ENCODE measurements at places on chromosomes 11 and 22. TPM values are rescaled to one million over a fixed set of nuclear protein-coding genes. Genes with fewer than 3 reads are reported as not detected.

DNA sequence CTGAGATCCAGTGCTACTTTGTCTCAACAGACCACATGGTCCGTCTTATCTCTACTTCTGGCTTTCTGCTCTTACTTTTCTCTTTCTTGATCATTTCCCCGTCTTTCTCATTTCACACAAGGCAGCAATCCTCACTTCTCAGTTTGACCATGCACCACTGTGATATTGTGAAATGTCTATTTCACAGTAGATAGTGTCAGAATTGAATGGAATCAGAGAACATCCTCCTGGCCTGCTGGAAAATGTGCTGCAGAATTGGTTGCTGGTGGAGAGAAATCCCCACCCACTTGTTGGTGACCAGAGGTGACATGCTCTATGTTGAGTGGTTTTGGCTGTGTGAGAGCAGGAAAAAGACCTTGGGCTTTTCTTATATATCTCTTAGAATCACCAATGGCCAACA, 57.8 kb upstream of the RCN1 start:
- DNase-seq, result no peak

GRCh38 chr11:109349276-109350080, 72.5 kb upstream of the C11orf87 start:
- no peak for DNase-seq

- DNase-seq, result no peak
These were observed 115.7 kb upstream of the NNMT start for GRCh38 chr11:114180301-114181055.

Gene CLCF1
- total RNA-seq, result 4.8 TPM

DNA sequence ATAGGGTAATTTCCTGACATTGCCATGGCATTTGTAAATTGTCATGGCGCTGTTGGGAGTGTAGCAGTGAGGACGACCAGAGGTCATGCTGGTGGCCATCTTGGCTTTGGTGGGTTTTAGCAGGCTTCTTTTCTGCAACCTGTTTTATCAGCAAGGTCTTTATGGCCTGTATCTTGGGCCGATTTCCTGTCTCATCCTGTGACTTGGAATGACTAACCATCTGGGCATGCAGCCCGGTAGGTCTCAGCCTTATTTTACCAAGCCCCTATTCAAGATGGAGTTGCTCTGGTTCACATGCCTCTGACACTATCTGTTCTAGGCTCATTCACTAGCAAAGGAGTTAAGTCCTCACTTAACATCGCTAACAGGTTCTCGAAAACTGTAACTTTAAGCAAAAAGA, 1374.2 kb downstream of the FAM181B start:
- no peak for DNase-seq

Gene TMA7B
- total RNA-seq, result 0.20 TPM

DNA sequence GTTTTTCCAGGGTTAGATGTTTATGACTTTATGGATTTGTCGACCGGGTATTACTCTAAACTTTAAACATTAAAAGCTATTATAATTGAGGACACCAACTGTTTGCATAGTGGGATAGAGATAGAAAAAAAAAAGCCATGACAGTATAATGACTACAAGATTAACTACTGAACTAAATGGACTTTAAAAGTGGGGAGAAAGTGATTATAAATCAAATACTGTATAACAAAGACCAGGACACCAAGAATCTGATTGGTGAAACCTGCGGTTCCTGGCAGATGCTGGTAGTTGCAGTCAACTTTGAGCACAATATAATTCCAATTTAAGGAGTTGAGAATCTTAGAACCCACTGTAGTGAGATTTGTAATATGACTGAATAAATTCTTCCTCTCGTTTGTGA, 2.5 kb downstream of the CRKL start:
- no peak for DNase-seq

Data from RPMI7951 (cell line).